ENCODE measurements at places on chromosomes 4 and X.
A peak's percentile ranks its signal among the peaks of the same experiment; 100 is the strongest.

DNA sequence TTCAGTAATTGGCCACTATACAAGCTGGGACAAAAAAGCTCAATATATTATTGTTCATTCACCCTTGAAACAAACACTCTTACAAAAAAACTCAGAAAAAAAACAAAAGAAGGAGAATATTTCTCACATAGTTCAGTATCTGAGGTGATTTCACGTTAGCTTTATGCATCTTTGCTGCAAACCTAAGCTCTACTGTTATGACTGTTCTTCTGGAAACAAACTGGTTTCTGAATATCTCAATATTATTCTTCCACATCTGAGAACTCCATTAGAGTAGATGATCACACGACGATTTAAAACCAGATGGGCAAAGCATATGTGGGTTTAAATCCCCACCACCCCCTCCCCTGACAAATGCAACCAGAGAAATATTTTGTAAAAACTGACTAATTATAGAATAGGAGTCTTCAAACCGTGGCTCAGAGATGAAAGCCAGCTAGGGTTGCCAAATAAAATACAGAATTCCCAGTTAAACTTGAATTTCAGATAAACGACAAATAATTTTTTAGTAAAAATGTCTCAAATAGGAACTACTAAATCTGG lies 182.0 kb upstream of the FAM241A start:
- no peak for DNase-seq

DNA sequence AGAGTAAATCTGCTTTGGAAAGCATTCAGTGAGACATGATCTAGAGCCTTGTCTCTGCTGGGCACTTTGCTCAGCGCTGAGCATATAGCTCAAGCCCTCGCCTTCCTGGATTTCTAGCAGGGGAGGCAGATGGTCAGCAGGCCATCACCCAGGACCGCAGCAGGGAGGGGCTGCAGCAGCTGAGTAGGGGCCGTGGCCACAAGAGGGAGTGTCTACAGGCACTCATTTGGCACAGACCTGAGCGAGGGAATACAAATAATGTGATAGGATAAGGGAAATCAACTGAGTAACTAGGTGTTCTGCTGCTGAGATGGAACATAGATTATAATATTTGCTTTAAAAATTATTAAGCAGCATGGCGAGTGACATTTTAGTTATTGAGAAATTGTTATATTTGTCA lies 30.2 kb downstream of the OFD1 start:
- DNase-seq = no peak

GRCh38 chr4:82715731-82716617 lies 82.6 kb downstream of the SCD5 start:
- peak; percentile 73 for DNase-seq

DNA sequence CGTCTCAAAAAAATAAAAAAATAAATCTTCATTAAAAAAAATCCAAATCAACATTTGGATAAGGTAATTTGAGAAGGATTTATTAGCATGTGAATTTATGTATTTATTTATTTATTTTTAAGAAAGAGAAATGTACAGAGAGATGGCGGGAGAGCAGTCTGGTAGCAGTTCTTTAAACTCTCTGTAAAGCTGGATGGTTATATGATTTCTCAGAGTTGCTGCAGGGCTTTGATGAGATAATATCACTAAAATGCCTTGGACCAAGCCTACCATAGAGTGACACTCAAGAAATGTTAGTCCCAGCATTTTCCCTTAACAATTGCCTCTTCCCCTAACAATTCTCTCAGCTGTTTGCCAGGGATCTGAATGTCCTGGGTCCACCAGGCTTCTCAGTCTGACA lies 103.4 kb upstream of the LNX1 start:
- no peak for DNase-seq

DNA sequence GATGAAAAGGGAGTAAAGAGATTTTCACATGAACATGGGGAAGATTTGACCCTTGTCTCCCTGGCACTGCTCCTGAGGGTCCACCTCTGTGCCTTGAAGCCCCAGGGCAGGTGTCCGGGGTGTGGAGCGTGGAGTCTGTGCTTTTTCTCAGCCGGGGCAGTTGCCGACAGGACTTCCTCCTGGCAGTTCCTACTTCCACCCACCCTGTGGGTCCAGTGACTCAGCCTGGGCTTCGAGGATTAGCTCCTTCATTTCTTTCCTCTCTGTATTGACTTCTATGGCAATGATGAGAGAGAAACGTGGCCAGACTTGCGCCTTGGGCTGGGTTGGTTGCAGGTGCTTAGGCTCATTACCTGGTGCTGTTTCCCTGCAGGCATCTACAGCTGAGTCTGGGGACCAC lies 35.9 kb upstream of the CLCN4 start:
- peak; percentile 13 for DNase-seq

- DNase-seq = peak; percentile 75
Measured at GRCh38 chr4:85084371-85085094, 118.0 kb upstream of the WDFY3 start.

Measured in bronchial epithelial cell (primary cell).